Temporal lobe (tissue), 4 donors: ENCODE measurements at places on chromosomes 6 and 20. TPM values are rescaled to one million over a fixed set of nuclear protein-coding genes. Genes with fewer than 3 reads are reported as not detected.

Gene TMEM217
- 0.49 TPM for total RNA-seq

Gene B3GALT4
- 4.2 TPM for total RNA-seq

Gene RAET1E
- total RNA-seq = not detected

Gene SMPD2
- 3.4 TPM for total RNA-seq

Gene TMEM200A
- total RNA-seq = 16.5 TPM

Gene GPX6
- total RNA-seq = not detected

Gene ULBP3
- 8.4 TPM for total RNA-seq

Gene NFATC2
- total RNA-seq = 0.49 TPM

Gene DEFB124
- total RNA-seq = not detected

Gene PPP1R3G
- total RNA-seq = 1.5 TPM

Gene ZMYND8
- total RNA-seq = 32.2 TPM

Gene TBXT
- total RNA-seq = not detected

Gene HCK
- 2.5 TPM for total RNA-seq

Gene IL20RA
- total RNA-seq = 0.25 TPM

Gene FOXS1
- total RNA-seq = 0.74 TPM

Gene ATP6V1G2
- total RNA-seq = 57.5 TPM

Gene SNAI1
- not detected for total RNA-seq

Gene ARID1B
- 77.7 TPM for total RNA-seq

Gene SMLR1
- total RNA-seq = not detected

Gene WFDC5
- not detected for total RNA-seq

Gene ENPP5
- 4.7 TPM for total RNA-seq

Gene MATN4
- total RNA-seq = not detected

Gene TUBB
- 989 TPM for total RNA-seq

Gene CPNE5
- total RNA-seq = 12.3 TPM

Gene SCAND1
- total RNA-seq = 14.8 TPM

Gene DSE
- total RNA-seq = 11.8 TPM

Gene TBX18
- 5.4 TPM for total RNA-seq

Gene FRK
- total RNA-seq = 0.49 TPM

Gene ISM1
- 0.74 TPM for total RNA-seq

Gene HLA-DRA
- 2.2 TPM for total RNA-seq

Gene RIPOR2
- 21.4 TPM for total RNA-seq

Gene LBP
- not detected for total RNA-seq

Gene TMEM244
- 1.2 TPM for total RNA-seq

Gene KCNG1
- total RNA-seq = 18.2 TPM

Gene SERINC1
- 588 TPM for total RNA-seq

Gene GHRH
- not detected for total RNA-seq

Gene BHLHE23
- 0.25 TPM for total RNA-seq

Gene CHRNA4
- 22.4 TPM for total RNA-seq

Gene COL9A3
- total RNA-seq = 22.9 TPM

Gene MYLK2
- 1.2 TPM for total RNA-seq

Gene ID4
- total RNA-seq = 76.7 TPM

Gene C20orf141
- total RNA-seq = not detected

Gene OPRM1
- 0.98 TPM for total RNA-seq

Gene CALHM5
- total RNA-seq = 0.25 TPM

Gene OOEP
- not detected for total RNA-seq

Gene PBOV1
- not detected for total RNA-seq

Gene MEP1A
- under 0.01 TPM for total RNA-seq

Gene DSN1
- total RNA-seq = 4.2 TPM

Gene ULBP2
- total RNA-seq = 4.4 TPM

Gene KCNQ5
- 17.2 TPM for total RNA-seq

Gene GSTA1
- not detected for total RNA-seq

Gene SYCP2
- total RNA-seq = 2.2 TPM

Gene ABT1
- total RNA-seq = 6.9 TPM

Gene GABRR2
- 0.25 TPM for total RNA-seq

Gene HEY2
- 0.98 TPM for total RNA-seq
